ENCODE measurements at places on chromosomes 2 and 18. TPM values are rescaled to one million over a fixed set of nuclear protein-coding genes. Genes with fewer than 3 reads are reported as not detected.

Gene SP140
- 0.16 TPM for total RNA-seq

Gene NT5DC4
- total RNA-seq, result not detected

Gene HOXD13
- not detected for total RNA-seq

Gene CPS1
- total RNA-seq, result 9.0 TPM

Gene AGAP1
- total RNA-seq, result 49.1 TPM

Gene BCL11A
- 45.0 TPM for total RNA-seq

Gene NOSTRIN
- total RNA-seq, result not detected

Gene PARD3B
- 5.9 TPM for total RNA-seq

Gene PSMA8
- not detected for total RNA-seq

Gene TUBA4B
- total RNA-seq, result not detected
